Left ventricle myocardium inferior (tissue), 1 donor: ENCODE measurements at places on chromosomes 5 and 9. TPM values are rescaled to one million over a fixed set of nuclear protein-coding genes. Genes with fewer than 3 reads are reported as not detected.

The ZDHHC12 gene
- total RNA-seq = 6.3 TPM

The FBP2 gene
- 0.33 TPM for total RNA-seq

The PCDHGA12 gene
- total RNA-seq = 4.8 TPM

GRCh38 chr9:132947756-132948155 lies 3.3 kb upstream of the TSC1 start:
- H3K36me3 ChIP-seq = no peaks in the 10 kb centered on the region
- H3K27me3 ChIP-seq = no peaks in the 10 kb centered on the region
- H3K4me3 ChIP-seq = no peak overlapping the region
- no peak for DNase-seq

DNA sequence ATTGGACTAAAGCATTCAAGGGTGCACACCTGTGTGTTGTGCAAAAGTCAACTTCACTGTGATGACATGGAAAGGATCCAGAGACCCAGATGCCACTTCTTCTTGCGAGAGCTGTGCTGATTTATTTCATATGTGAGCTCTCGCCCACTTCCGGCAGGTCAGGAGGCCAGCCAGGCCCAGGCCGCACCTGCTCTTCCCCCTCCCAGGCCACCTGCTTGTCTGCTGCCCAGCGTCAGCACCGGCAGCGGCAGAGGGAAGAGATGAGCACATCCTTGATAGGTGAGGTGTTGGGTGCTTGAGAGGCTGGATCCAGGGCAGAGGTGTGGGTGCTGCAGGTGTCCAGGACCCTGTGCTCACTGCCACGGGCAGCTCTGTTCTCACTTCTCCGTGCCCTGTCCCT lies 242.9 kb downstream of the FANCC start:
- peaks cover 100% of the 10 kb centered on the region for H3K4me1 ChIP-seq
- no peak for DNase-seq
- H3K27me3 ChIP-seq = no peaks in the 10 kb centered on the region
- H3K4me3 ChIP-seq = no peak overlapping the region
- H3K27ac ChIP-seq = peak overlapping the region; percentile 90

- no peaks in the 10 kb centered on the region for H3K36me3 ChIP-seq
- DNase-seq = no peak
- H3K27me3 ChIP-seq = no peaks in the 10 kb centered on the region
Observed at GRCh38 chr5:112643339-112643971, 94.2 kb upstream of the APC start.

GRCh38 chr9:23538461-23539003 lies 287.5 kb downstream of the ELAVL2 start:
- H3K27ac ChIP-seq = no peak overlapping the region
- DNase-seq = no peak
- H3K4me1 ChIP-seq = peaks cover 19% of the 10 kb centered on the region
- H3K27me3 ChIP-seq = peaks cover 5% of the 10 kb centered on the region
- peak overlapping the region; percentile 55 for H3K4me3 ChIP-seq

DNA sequence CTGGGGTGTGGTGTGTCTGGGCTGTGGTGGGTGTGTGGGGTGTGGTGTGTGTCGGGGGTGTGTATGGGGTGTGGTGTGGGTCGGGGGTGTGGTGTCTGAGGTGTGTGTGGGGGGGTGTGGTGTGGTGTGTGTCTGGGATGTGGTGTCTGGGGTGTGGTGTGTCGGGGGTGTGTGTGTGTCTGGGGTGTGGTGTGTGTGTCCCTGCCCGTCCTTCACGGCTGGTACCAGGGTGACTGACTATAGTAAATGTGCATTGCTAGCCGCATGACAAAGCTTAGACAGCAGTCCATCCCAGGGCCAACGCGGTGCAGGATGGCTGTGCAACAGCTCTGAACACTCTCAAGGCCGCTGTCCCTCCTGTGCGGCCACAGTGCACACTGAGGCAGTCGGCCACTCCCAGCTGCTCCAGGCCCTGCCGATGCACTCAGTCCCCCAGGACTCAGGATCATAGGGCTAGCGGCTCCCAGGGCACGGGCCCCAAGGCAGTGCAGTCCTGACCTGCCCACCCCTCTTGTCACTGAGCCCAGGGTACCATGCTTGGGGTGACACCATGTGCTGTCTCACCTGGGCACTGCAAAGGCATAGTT lies 54.0 kb downstream of the SECISBP2 start:
- H3K4me3 ChIP-seq = no peak overlapping the region
- no peak for DNase-seq

DNA sequence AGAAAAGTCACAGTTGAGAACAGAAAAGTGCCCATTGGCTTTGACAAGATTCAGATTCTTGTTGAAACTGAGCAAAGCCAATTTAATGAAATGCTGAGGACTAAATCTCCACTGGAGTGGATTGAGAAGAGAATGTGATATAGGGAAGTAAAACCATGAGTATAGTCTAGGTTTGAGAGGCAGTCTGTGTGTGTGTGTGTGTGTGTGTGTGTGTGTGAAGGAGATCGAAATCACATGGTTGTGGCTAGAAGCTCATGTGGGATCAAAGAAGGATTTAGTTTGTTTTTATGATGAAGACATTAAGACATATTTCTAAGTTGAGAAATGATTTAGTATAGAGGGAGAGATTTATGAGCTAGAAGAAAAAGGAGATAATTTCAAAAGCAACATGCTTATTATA lies 275.7 kb upstream of the DAB2 start:
- no peaks in the 10 kb centered on the region for H3K36me3 ChIP-seq
- no peak overlapping the region for H3K27ac ChIP-seq
- no peak overlapping the region for H3K4me3 ChIP-seq
- no peaks in the 10 kb centered on the region for H3K27me3 ChIP-seq

- H3K27me3 ChIP-seq = no peaks in the 10 kb centered on the region
- peaks cover 11% of the 10 kb centered on the region for H3K4me1 ChIP-seq
- H3K4me3 ChIP-seq = no peak overlapping the region
- DNase-seq = no peak
- no peaks in the 10 kb centered on the region for H3K36me3 ChIP-seq
Observed at GRCh38 chr9:22215521-22215920, 206.4 kb upstream of the CDKN2B start.

DNA sequence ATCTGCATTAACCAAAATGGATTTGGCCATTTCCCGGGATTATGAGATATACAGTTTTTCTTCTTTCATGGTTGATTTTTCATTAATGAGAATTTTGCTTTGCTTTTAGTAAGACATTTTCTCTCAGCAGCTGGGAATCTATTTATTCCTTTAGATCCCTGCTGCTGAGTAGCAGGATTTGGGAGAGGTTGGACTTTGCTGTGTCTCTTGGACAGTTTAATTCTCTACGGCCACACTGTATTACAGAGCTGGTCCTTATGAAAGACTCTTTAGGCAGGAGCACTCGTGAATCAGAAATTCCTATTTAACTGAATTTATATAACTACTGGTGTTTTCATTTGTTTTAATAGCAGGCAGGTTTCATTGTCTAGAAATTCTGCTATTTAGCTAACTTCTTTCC lies 1.6 kb downstream of the UNC13B start:
- H3K36me3 ChIP-seq = no peaks in the 10 kb centered on the region
- no peak for DNase-seq
- no peaks in the 10 kb centered on the region for H3K27me3 ChIP-seq
- peak overlapping the region; percentile 83 for H3K4me3 ChIP-seq
- peak overlapping the region; percentile 98 for H3K27ac ChIP-seq
- H3K4me1 ChIP-seq = peaks cover 43% of the 10 kb centered on the region

DNA sequence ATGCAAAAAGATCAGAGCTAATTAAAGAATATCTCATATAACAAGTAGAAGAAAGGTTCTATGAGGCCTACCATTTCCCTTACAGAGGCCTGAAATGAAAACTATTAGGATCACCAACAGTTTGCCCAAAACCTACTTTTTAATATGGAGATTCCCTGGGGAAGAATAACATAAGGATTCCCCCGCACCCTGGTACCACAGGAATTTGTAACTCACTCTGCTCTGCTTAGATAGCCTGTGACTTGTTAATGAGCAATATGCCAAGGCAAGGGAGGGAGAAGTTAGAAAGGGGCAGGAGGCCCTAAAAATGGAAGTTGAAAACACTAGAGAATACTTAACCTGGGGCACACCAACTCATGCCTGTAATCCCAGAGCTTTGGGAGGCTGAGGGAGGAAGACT lies 107.0 kb downstream of the CDH6 start:
- H3K27ac ChIP-seq = no peak overlapping the region
- no peak for DNase-seq
- no peaks in the 10 kb centered on the region for H3K4me1 ChIP-seq
- no peaks in the 10 kb centered on the region for H3K27me3 ChIP-seq

GRCh38 chr9:75921391-75922127 lies 31.1 kb downstream of the PCSK5 start:
- H3K4me1 ChIP-seq = no peaks in the 10 kb centered on the region
- H3K4me3 ChIP-seq = no peak overlapping the region
- H3K27ac ChIP-seq = no peak overlapping the region
- DNase-seq = no peak
- H3K27me3 ChIP-seq = no peaks in the 10 kb centered on the region
